ENCODE measurements at places on chromosomes 3 and 15. TPM values are rescaled to one million over a fixed set of nuclear protein-coding genes. Genes with fewer than 3 reads are reported as not detected.

DNA sequence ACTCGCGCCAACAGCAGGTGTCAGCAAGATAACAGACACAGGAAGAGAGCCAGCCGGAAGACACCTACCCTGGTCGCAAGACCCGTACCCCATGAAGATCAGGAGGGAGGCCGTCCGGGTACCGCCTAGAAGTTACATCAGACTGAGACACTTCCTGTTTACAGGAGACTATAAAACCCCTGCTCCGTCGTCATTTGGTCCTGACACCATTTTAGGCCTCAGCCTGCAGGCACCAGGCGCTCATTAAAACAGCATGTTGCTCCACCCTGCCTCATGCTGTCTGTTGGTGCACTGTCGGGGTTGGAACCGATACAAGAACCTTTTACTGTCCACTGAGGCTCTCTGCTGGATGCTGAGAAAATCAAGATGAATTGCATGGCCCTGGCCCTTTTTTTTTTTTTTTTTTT, 15.6 kb upstream of the PRTG start:
- no peaks in the 10 kb centered on the region for H3K36me3 ChIP-seq
- H3K27me3 ChIP-seq: no peaks in the 10 kb centered on the region

DNA sequence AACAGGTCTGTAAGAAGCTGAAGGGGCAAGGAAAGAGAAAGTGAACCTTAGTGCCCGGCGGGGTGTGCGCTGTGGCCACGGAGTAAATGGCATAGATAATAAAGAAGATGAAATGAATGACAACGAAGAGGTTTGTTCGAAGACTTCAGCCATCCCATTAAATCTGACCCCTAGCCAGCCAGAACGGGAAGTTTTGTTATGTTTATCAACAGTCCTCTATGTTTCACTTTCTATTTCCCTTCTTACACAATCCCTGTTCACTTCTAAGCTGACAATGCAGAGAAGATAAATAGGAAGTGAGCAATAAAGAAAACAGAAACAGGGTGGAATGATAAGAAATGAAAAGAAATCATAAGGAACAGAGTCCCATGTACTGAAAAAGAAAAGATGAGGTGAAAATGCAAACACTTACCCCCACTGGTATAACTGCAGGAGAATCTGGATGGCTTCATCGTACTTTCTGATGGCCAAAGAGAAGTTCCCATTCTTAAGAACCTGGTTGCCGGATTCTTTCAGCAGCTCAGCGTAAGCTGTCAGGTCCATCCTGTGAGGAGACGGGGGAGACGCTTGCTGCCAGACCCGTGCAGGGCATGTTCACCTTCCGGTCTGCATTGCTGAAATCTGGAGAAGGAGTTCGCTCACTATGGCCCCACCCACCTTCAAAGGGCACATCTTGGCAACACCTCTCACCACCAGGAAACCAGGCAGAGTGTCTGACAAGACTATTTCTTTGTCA, 36.8 kb downstream of the TRANK1 start:
- peaks cover 10% of the 10 kb centered on the region for H3K4me1 ChIP-seq
- no peaks in the 10 kb centered on the region for H3K27me3 ChIP-seq
- H3K27ac ChIP-seq: no peak overlapping the region
- no peak for DNase-seq

DNA sequence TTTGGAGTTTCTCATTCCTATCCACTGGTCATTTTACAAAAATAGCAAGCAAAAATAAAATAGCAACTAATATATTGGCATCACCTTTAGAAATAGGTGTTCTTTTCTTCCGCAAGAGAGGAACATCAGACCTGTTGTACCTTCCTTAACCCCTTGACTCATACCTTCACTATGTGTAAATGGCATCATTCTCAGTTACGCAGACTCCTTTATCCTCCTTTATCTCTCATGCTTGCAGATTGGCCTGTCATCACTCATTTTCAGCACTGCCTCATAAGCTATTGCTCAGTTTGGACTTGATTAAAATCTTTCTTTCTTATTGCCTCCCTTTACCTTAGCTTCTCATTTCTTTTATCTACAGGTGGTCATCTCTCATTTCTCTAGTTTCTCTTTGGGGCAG, 21.4 kb downstream of the ARHGEF26 start:
- H3K27ac ChIP-seq: no peak overlapping the region
- no peaks in the 10 kb centered on the region for H3K36me3 ChIP-seq
- H3K27me3 ChIP-seq: no peaks in the 10 kb centered on the region
- peaks cover 28% of the 10 kb centered on the region for H3K4me1 ChIP-seq

- no peak overlapping the region for H3K27ac ChIP-seq
Measured at GRCh38 chr3:50633230-50633790, 16.4 kb downstream of the MAPKAPK3 start.

DNA sequence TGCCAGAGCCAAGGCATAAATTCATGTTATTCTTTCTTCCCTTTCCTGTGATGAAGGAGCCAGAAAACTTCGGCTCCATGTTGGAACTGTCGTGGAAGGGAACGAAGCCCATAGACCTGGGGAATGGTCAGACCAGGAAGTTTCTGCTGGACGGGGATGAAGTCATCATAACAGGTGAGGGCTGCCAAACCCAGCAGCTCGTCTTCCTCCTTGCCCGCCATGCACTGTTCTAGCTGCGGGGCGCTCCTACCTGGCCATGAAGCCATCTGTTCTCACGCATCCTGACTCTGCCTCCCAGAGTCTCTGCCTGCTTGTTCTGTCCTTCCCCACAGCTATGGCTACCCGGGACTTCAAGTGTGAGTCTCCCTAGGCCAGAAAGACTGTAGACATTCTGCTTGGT, 28.2 kb downstream of the FAH start:
- H3K27me3 ChIP-seq: no peaks in the 10 kb centered on the region
- no peak overlapping the region for H3K4me3 ChIP-seq
- H3K4me1 ChIP-seq: peaks cover 13% of the 10 kb centered on the region
- no peak overlapping the region for H3K27ac ChIP-seq
- no peak for DNase-seq

DNA sequence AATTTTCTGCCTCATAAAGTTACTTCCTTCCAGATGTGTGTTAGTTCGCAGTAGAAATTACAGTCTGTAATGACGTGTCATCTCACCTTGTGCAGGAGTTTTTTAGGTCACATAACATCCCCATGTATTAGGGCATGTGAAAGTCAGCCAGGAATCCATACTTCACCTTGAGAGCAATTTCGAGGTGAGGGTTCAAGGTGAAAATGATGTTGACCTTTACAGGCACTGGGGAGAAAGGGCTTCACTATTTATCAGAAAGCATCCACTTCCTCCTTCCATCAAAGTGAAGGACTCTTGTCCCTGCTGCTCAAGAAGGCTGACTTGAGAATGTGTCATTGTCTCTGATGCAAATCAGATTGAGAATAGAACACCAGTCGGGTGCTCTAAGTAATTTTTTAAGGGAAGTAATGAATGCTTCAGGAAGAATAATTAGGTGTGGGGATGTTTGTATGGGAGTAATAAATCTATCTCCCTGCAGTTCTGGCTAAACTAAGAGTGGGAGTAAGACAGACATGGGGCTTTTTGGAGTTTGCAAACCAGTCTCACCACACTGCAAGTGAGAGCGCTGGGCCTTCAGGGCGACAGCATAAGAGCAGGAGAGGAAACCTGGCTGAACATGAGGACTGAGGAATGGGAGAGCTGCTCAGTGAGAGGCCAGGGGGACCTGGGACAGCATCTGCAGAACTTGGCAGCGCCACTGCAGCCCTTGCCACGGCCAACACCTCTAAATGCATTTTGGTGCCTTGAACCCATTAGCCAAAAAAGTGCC, 85.9 kb upstream of the IL12A start:
- no peaks in the 10 kb centered on the region for H3K27me3 ChIP-seq
- peaks cover 6% of the 10 kb centered on the region for H3K36me3 ChIP-seq
- peaks cover 15% of the 10 kb centered on the region for H3K4me1 ChIP-seq

DNA sequence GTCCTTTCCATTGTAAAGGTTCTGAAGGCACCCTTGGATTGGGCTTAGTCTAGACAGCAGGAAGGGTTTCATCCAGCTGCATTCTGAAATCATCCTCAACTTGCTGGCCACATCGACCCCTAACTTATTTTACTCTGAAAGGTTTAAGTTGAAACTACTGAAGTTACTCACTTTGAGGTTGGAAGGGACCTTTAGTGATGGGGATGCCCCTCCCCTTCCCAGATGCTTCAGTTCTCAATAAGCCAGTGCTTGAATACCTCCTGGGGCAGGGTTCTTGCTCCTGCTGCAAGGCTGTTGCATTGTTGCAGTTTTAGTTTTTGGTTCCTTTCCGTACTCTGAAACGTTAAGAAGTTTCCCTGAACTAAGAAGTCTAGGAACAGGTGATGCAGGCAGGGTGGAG, 26.4 kb downstream of the FGD5 start:
- no peak overlapping the region for H3K4me3 ChIP-seq
- H3K27ac ChIP-seq: no peak overlapping the region
- H3K27me3 ChIP-seq: peaks cover 29% of the 10 kb centered on the region
- H3K4me1 ChIP-seq: no peaks in the 10 kb centered on the region
- DNase-seq: no peak

DNA sequence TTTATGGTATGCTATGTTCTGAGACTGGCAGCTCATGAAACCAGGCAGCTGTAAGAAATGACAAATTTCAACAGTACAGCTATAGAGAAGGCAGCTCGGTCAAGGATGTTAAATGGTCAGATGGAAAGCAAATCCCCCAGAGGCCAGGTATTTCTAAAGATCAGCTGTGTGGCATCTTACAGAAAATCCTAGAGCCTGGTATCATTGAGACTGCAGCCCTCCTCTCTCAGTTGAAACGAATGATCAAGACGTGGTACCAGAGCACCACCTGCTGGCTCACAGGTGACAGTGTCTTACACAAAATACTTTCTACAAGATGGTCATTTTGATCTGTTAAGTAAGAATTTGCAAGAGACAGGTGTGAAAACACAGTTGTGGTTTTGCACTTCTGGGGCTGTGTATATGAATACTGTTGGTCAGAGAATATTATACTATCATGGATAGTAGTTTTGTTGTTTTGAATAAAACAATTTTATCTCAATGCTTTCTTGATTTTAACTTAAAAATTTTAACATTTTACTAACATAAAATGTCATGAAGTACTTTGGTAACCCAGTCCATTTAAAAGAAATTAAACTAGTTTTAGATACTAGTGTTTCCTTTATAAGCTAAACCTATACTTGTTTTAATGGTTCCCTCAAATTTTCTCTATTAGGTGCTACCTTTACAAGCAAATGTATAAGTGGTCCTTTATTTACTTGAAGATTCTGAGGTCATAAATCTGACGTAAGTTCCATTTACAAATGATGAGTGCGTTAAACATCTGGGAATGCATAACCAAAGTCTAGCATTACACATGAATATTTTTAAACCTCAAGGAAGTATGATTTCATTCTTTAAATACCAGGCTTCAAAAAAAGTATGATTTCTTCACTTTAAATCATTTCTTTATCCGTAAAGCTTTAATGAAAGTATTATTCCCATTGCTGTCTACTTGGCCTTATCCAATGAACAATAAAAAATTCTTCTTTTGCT, 121.8 kb downstream of the PDZRN3 start:
- no peaks in the 10 kb centered on the region for H3K36me3 ChIP-seq
- no peak overlapping the region for H3K4me3 ChIP-seq
- H3K4me1 ChIP-seq: peaks cover 20% of the 10 kb centered on the region
- no peak overlapping the region for H3K27ac ChIP-seq
- no peaks in the 10 kb centered on the region for H3K27me3 ChIP-seq

DNA sequence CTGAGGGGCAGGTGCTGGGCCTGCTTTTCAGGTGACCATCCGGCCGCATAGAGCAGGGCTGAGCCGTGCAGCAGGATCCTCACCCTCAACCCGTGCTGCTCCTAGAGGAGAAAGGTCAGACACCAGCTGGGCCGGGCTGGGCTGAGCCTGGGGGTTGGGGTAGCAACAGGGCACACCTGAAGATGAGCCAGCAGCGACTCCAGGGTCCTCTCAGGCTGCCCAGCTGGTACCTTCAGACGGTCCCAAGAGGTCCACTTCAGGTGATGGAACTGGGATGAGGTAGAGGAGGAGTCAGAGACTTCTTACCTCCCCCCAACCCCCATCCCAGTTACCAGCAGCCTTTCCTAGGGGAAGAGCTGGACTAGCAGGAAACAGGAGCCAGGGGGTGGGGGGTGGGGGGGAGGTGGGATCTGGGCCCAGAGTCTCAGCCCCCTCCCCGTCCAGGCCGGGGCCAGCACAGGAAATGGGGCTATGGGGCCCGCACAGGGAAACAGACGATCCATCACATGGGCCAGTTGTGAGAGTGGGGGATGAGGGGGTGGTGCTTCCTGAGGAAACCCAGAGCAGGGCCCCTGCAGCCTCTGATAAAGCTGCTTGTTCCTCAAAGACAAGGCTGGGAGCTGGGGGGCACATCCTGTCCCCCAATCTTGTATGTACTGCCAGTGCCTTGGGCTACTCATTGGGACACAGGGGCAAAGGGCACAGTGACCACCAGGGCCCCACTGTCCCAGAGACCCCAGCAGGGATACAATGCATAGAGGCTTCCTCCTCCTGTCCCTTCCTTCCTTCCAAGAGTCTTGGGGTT, 3.0 kb downstream of the INKA1 start:
- peaks cover 32% of the 10 kb centered on the region for H3K27me3 ChIP-seq
- H3K27ac ChIP-seq: peak overlapping the region; percentile 98
- H3K36me3 ChIP-seq: no peaks in the 10 kb centered on the region
- H3K4me3 ChIP-seq: peak overlapping the region; percentile 93
- peak; percentile 46 for DNase-seq

DNA sequence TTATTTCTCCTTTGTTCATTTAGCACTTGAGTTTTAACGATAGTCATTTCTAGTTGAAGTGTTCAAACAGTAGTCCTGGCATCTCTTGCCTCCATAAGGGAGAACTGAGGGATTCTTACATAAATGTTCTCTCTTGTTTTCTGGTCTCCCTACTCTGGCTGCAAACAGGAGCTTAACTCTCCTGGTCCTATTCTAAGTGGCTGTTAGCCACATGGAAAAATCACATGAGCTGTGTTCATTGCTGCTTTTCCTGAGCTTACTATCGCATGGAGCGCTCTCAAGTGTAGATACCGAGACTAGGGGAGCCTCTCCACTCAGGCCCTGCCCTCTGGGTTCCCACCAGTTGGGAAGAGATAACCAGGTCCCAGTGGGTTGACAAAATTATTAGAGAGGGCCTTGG, 403.1 kb upstream of the TPM1 start:
- H3K4me3 ChIP-seq: no peak overlapping the region
- no peak for DNase-seq
- no peaks in the 10 kb centered on the region for H3K36me3 ChIP-seq

- H3K4me1 ChIP-seq: peaks cover 64% of the 10 kb centered on the region
- H3K4me3 ChIP-seq: no peak overlapping the region
- no peaks in the 10 kb centered on the region for H3K27me3 ChIP-seq
- H3K27ac ChIP-seq: no peak overlapping the region
Measured at GRCh38 chr3:113226491-113226890, 15.1 kb downstream of the BOC start.

DNA sequence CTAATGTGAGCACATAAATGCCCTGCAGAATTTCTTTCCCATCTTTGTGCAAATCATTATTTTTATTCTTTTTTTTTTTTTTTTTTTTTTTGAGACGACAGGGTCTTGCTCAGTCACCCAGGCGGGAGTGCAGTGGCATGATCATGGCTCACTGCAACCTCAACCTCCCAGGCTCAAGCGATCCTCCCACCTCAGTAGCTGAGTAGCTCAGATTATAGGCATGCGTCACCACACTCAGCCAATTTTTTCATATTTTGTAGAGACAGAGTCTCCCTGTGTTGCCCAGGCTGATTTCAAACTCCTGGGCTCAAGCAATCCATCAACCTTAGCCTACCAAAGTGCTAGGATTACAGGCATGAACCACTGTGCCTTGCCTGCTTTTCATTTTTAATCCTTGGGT, 22.9 kb downstream of the DAG1 start:
- H3K4me3 ChIP-seq: no peak overlapping the region
- no peaks in the 10 kb centered on the region for H3K27me3 ChIP-seq
- no peak for DNase-seq
- H3K36me3 ChIP-seq: peaks cover 3% of the 10 kb centered on the region
- no peak overlapping the region for H3K27ac ChIP-seq

Gene SLC12A1
- total RNA-seq: 0.20 TPM

Gene INKA1
- 17.3 TPM for total RNA-seq

Gene GP5
- total RNA-seq: 0.09 TPM

Gene NAALADL2
- 4.3 TPM for total RNA-seq

Gene RASGRP1
- 1.8 TPM for total RNA-seq

Gene NEDD4
- 20.3 TPM for total RNA-seq

Measured in neural crest cell (in vitro differentiated cells).